Stimulated activated CD8-positive, alpha-beta memory T cell treated with anti-CD3 and anti-CD28 coated beads, Interleukin-15, amount 100 ng/mL, for 4 hours (primary cell): ENCODE measurements at places on chromosomes 11 and 22.

GRCh38 chr11:57649826-57650738 is at the start of gene YPEL4:
TSS of gene YPEL4 (minus strand) at chr11:57649912. CDS start at chr11:57647107, 2,805 bp downstream.
- DNase-seq = peak; percentile 46

- no peak for DNase-seq
These were observed 17.4 kb downstream of the SGSM3 start for GRCh38 chr22:40387746-40388145.

GRCh38 chr22:18023509-18024275 is 669 bp downstream of the MICAL3 start:
- DNase-seq = no peak

- no peak for DNase-seq
These were observed 934 bp downstream of the HSD17B12 start for GRCh38 chr11:43681401-43681942.

DNA sequence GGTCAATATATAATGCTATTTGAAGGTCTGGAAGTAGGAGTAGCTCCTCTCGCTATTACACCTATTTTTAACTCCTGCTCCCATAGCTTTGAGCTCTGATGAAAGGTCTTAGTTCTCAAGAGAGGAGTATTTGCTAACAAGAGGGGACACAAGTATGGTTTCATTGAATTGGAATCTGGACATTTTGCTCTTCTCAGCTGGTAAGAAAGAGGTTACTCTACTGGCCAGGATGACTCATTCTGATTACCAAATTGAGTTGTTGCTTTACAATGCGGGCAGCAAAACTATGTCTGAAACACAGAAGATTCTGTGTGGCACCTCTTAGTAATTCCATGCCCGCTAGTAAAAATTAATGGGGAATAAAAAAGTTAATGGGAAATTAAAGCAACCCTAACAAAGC is 63.6 kb upstream of the EP300 start:
- no peak for DNase-seq

DNA sequence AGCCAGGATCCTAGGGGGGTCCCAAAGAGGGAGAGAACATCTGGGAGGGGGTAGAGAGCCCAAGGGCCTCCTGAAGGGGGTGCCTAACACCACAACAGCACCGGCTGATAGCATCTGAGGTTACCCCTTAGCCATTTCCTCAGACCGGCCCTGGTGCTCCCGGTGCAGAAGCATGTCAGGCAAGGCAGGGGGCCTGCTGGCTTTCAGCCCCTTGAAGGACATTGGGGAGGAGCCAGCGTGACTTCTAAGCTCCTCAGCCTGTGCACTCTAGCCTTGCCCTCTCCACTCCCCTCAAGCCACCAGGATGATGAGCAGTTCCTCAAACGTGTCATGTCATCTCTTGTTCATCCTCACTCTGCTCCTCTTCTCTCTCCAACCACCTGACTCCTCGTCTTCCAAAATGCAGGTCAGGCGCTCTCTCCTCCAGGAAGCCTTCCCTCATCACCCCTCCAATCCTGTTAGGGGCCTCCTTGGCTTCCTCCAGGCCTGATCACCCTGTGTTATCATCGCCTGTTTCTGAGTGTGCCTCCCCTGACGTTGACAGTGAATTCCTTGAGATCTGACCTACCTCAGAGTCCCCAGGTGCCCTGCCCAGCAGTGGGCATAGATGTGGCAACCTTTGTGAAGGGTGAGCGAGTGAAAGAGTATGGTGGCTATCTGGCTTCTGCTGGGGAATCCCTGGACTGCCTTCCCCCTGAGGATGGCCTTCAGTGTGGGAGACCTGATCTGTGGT is 6.1 kb downstream of the P2RY2 start:
- no peak for DNase-seq

DNA sequence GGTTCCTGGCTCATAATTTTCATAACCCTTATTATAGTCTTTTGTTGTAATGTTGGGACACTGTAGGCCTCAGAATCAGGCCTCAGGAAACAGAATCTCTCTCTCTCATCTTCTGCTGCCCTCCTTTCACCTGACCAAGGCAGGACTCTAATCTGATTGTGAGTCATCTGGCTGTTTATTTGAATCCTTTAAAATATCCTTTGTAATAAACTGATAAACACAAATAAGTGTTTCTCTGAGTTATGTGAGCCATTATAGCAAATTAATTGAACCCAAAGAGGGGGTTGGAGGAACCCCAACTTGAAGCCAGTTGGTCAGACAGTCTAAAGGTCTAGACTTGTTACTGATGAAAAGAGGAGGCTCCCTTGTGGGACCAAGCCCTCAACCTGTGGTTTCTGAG is 30.6 kb downstream of the ACER3 start:
- no peak for DNase-seq

DNA sequence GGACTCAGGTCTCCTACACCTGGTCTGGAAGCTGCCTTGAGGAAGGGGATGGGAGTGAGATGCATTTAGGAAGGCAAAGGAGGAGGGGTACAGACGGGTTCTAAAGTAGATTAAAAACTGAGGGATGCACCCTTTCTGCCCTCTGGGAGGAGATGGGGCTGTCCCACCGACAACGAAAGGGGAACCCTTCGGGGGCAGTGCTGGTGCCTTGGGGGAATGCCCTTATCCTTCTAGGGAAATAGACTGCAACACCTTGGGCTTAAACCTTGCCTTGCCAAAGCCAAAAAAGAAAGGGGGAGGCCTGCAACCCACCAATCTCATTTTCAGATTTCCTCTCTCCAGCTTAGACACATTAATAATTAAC is 89.8 kb downstream of the PLEKHA7 start:
- no peak for DNase-seq

- DNase-seq = no peak
These were observed 762 bp upstream of the TBC1D22A start for GRCh38 chr22:46761539-46762237.

- no peak for DNase-seq
These were observed 3.8 kb upstream of the OR52I2 start for GRCh38 chr11:4577761-4578160.

DNA sequence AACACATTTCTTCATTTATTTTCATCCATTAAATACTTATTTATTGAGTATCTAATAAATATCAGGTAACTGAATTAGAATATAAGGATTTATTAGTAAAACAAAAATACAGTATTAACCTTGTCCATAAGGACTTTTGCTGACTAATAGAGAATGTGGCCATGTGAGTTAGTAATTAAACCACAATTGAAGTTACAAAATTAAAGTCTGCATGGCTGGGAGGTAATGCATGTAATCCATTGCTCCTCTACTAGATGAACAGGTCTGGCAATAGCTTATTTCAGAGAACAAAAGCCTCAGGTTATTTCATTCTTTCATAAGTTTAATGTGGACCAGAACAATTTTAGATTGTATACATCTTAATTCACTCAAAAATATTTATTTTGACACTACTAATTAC is 9.9 kb upstream of the CARD18 start:
- no peak for DNase-seq

DNA sequence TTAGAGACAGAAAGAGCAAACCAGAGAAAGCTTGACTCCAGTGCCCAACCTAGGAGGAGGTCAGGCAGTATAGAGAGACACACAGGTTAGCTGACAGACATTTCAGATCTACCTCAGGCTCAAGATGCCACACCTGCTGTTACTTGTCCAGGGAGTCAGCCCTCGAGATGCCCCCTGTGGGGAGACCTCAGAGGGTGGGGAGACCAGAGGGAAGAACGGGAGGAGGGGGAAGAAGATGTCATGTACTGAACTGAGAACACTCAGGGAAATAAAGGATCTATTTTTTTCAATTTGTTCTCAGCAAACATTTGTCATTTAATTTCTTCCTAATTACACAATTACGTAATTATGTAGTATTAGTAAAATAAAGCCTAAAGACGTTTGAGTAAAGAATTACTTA is 196.3 kb upstream of the CADM1 start:
- DNase-seq = no peak

DNA sequence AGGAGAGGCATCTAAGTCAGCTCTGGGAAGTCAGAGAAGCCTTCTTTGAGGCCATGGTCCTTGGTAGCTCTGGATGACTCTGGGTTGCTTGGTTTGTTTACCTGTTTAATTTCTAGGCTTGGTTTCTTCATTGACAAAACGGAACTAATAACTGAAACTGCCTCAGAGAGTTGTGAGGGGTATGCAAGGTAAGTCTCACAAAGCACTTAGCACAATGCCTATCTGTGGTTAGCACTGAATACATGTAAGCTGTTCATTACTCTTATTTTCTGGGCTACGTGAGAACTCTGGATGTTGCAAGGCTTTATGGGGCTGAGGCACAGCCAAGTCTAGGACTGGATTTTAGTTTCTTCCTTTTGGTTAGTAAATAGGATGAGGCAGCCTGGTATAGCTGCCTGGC is 225.8 kb upstream of the NCAM1 start:
- no peak for DNase-seq

DNA sequence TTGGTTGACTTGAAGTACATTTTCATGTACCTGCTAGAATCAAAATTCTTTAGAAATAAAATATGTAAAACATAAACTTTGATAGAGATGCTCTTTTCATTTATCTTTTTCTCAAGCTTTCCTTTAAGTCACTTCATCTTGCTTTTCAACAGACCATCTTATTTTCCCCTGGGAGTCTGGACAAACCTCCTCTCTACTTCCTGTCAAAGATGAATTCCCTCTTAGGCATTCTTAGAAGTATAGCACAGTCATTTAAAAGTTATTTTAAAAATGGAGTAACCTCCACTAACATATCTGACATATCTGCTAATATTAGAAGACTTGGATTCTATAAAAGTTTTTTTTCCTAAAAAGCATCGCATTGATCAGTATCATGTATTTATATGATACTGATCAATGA is 84.8 kb upstream of the PAX6 start:
- no peak for DNase-seq

DNA sequence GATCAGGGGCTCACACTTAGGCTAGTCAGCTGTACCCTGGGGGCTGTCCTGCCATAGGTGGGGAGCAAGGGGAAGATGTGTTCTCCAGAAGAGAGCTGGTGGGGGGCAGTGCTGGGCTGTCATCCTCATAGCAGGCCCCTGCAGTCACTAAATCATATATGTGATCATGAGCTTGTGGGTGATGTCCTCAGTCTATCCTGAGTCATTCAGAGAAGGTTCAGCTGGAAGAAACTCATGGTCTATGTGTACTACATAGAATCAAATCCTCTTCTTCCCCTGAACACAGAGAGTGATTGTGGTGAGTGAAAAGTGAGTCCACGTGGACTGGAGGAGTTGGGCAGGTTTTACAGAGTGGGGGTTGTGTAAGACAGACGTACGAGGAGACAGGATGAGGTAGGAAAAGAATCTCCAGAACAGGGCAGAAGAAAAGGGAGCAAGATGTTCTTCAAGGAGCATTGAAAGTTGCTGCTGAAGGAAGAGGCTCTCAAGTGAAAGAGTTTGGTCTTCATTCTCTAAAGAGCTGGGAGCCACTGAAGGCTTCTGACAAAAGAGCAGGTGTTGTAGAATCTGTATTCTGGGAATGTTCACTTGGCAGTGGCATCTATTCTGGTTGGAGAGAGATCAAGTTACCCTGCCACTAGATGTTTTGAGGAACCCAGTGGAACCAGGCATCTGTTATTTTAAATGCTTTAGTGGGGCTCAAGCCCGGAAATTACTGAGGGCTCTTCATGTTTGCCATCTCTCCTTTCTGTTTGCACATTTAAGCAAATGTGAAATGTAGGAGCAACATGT is 68.9 kb downstream of the C22orf31 start:
- DNase-seq = no peak

DNA sequence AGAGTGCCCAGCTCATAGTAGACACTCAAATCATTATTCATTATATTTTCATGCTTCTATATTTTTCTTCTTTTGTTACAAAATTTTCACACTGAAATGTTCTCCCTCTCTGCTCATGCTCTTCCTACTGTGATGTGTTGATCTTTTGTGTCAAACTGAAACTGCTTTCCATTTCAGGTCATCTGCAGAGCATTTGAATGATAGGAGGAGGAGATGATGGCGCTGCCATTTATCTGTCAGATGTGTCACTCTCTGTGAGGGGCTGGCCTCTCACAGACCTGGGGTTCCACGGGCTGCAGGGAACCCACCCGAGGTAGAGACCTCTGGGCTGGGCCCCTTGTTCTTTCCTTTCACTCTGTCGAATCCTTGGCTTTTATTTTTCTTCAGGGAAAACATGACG is 41.1 kb downstream of the OR10A6 start:
- no peak for DNase-seq

DNA sequence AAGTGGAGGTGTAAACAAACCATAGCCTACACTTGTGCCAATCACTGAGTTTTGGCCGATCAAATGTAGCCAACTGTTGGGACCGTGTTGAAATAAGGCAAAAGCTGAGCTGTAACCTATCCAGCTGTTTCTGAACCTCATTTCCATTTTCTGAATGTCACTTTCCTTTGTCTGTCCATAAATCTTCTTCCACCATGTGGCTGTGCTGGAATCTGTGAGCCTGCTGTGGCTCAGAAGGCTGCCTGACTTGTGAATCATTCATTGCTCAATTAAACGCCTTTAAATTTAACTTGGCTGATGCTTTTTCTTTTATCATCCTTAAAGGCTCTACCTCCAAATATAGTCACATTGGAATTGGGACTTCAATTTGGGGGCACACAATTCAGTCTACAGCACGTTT is 203.1 kb upstream of the MPPED2 start:
- no peak for DNase-seq

- no peak for DNase-seq
These were observed 10.5 kb upstream of the PHOX2A start for GRCh38 chr11:72254299-72254993.

GRCh38 chr11:108551651-108552462 is 41.7 kb downstream of the EXPH5 start:
- no peak for DNase-seq

- DNase-seq = no peak
These were observed 9.4 kb downstream of the UEVLD start for GRCh38 chr11:18578975-18579598.

DNA sequence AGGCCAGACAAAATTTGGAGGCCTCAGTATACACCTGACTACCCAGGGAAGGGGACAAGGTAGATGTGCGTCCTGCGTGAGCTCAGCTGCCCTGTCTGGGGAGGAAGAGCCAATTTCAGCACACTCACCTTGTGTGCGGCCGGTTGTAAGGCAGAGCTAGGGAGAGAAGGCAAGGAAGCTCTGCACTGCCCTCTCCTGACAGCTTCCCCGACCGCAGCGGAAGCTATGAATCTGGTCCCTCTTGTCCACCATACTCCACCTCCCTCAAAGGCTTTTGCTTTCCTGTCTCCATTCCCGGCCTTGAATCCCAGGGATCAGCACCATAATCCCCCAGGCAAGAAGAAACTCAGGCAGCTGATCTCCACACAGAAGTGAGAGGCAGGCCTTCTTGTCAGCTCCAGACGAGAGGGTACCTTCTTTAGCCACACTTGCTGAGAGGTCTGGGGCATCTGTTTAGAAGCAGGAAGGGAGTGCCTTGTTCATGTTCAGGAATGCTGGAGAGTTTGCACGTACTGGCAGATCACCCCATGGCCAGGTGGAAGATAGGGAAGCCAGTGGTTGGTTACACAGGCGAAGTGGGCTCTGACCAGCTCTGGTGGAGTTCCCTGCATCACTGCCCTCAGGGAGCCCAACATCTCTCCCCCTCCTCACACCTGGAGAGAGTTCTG is 62.5 kb downstream of the FEZ1 start:
- no peak for DNase-seq
